ENCODE measurements at places on chromosomes 12 and 14.

DNA sequence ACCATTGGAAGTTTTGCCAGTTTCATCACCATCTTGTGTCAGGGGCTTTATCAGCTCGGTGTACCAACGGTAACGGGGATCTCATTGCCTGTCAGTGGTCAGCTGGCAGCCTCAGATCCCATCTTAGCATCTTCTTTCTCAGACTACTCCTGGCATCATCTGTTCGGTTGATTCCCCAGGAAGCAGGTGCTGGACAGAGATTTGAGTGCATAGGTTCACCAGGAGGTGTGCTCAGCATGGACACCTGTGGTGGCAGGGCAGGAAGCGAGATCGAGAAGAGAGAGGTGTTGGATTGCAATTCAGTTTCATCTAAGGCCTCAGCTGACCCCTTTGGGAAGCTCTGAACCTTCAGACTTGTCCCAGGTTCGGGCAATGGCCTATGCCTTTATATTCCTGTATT lies 76.0 kb downstream of the C12orf75 start:
- no peak for DNase-seq

- no peak for DNase-seq
Observed at GRCh38 chr12:14058717-14059116, 77.3 kb upstream of the GRIN2B start.

DNA sequence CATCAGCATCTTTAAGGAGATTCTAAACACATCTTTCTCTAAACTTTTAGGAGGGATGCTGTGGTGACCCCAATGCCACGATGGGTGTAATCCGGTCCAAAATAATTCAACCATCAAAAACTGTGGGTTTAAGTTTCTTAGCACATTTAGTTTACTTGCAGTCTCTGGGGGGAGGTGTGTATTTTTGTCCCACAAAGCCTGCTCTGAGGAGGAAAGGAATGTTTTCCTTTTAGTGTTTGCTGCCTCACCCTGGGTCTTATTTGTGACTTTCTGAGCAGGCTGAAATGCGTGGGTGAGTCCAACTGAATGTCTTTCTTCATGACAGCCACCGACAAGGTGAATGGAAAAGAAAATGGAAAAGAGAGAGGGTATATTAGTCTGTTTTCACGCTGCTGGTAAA lies 1324.7 kb downstream of the AACS start:
- DNase-seq = no peak

DNA sequence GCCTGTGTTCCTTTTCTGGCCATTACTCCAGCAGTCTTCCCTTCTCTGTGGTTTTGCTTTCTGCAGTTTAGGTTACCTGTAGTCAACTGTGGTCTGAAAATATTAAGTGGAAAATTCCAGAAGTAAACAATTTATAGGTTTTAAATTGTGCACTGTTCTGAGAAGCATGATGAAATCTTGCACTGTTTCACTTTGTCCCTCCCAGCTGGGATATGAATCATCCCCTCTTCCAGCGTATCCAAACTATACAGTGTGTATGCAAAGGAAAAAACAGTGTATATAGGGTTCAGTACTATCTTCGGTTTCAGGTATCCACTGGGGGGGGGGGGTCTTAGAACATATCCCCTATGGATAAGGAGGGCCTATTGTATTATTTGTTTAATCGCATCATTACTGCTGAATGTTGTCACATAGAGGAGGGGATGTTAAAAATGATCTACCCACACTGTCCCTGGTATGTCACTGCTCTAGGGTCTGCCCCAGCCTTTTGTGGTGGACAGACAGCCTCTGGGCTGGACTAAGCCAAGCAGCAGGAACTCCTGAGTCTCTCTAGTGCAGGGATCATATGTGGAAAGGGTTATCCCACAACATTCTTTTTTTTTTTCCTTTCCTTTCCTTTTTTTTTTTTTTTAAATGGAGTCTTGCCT lies 109.1 kb upstream of the MAX start:
- DNase-seq = no peak

DNA sequence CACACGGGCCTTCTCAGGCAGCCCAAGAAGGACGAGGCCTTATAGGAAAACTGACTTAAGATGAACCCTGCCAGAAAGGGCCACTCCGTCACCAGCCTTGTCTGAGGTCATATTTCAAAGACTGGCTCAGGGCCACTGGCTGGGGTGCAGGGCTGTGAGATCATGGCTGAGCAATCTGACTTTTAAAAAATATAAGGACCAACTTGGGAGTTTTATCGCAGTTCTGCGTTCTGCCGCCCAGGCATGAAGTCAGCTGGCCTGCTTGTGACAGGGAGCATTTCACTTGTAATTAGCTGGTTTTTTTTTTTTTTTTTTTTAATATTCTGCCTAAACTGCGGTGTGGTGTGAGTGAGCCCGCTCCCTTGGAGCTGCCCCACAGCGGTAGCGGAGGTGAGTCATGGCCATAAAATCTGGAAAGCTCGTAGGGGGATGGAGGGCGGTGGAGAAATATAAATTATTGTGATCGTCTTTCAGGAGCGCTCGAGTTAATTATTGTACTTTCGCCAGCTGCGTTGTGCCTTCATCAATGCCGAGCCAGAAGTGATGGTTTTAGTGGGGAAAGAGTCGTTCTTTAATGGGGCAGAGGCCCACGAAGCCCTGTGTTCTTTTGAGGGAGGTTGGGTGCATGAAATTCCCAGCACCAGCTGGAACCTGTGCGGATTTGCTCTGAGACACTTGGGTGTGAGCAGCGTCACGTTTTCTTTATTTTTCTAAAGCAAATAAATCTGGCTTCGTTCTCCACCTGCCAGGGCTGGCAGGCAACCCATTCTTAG lies 231.9 kb downstream of the C12orf75 start:
- DNase-seq = no peak

DNA sequence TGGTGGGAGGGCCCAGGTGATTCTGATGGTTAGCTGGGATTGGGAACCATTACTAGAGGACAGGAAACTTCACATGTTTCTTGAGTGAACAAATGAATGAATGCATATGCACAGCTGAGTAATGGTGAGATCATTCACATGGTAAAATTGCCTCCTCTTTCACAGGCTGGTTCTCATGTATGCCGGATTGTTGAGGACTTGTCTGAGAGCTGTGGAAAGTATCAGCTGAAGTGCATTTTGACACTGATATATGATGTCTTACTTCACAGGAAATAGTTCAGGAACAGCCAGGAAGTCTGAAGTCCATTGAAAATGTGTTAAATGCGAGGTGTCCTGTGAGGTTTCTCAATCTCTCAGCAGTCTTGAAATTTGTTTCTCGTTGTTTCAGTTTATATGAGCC lies 77.6 kb upstream of the DACT1 start:
- no peak for DNase-seq

DNA sequence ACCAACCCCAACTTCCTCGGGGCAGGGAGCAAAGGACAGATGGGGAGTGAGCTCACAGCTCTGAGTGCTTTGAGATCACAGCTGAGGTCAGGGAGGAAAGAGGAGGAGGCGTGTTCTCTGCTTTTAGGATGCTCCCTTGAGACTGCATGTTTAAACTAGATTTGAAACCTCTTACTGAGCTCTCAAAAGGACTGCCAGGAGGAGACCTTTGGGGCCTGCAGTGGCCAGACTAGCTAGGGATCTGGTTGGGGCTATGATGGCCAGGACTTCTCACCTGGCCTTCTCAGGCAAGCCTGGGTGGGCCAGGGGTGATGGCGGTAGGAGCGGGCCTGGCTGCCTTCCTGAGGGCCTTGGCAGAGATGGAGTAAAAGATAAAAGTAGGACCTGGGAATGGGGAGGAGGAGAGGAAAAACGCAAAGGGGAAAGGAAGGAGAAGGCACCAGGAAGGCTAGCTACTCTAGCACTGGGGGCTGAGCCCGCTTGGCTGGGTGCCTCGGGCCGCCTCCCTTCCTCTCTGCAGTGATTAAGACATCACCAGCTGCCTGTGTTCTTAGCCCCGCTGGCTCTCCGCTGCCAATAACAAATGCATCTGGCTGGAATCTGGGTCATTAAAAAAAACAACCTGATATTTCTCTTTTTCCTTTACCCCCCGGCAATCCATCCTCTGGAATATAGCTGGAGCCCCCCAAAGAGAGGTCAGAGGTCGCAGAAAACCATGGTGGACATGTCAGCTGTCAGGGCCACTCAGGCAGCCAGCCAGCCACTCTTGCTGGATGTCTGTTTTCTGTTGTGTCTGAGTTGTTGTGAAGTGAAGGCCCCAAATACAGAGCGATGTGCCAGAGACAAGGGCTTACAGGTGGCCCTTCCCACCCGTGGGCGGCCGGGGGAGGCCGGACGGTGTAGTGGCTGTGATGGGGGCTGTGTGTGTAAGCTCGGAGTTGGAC lies 141.3 kb downstream of the TSPAN9 start:
- DNase-seq = no peak

- no peak for DNase-seq
Observed at GRCh38 chr14:26856876-26857518, 259.2 kb upstream of the NOVA1 start.

GRCh38 chr14:37172024-37172869 lies at the start of gene SLC25A21:
Gene SLC25A21 (minus strand): TSS chr14:37172606.
- no peak for DNase-seq

DNA sequence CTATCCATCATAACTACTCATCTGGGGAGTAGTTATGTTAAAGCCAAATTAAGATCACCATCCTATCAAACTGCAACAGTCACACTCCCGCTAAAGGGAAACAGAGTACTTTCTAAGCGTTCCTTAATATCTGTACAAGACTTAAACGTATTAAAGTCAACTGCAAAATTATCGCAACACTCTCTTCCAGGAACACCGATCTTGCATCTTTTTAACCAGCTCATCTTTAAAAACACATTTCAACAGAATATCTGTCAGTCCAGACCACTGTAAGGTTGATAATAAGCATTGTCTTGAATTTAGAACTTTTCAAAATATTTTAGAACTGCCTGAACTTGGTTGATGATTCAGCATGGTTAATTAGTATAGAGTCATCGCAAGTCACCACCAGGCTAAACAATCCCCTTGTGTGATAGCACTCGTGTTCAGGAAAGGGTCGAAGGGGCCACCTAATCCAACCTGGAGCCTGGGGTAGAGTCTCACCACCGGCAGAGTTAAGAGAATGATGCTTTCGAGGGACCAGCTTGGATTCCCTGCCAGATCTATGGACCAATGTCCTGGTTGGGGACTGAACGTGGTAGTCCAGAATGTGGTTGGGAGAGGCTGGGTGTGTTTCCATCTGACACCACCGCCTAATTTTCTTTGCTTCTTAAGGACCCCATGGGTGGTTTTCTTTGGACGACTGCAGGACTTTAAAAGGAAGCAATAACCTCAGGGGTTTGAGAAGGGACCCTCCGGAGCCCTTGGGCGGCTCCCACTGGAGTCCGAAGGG lies 890 bp downstream of the SPTLC2 start:
- DNase-seq = no peak

DNA sequence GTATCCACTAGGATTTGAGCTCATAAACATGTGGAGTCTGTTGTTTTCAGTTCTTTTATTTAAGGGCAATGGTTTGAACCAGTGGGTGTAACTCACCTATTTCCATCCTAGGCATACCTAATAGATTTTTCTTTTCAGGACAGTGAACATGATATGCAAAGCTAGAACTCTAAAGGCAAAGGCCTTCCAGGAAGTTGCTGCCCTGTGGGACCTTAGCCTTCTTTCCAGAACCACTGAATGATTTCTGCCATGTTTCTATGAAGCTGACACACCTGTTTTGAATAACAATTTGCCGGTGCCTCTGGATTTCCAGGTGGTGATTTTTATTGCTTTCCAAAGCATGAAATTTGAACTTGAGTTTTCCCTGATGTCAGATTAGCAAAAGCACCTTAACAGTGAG lies 372.9 kb upstream of the FAR2 start:
- no peak for DNase-seq

GRCh38 chr14:24920265-24921075 lies 129.5 kb downstream of the STXBP6 start:
- no peak for DNase-seq

GRCh38 chr14:82223276-82223675 lies 689.6 kb upstream of the SEL1L start:
- no peak for DNase-seq

DNA sequence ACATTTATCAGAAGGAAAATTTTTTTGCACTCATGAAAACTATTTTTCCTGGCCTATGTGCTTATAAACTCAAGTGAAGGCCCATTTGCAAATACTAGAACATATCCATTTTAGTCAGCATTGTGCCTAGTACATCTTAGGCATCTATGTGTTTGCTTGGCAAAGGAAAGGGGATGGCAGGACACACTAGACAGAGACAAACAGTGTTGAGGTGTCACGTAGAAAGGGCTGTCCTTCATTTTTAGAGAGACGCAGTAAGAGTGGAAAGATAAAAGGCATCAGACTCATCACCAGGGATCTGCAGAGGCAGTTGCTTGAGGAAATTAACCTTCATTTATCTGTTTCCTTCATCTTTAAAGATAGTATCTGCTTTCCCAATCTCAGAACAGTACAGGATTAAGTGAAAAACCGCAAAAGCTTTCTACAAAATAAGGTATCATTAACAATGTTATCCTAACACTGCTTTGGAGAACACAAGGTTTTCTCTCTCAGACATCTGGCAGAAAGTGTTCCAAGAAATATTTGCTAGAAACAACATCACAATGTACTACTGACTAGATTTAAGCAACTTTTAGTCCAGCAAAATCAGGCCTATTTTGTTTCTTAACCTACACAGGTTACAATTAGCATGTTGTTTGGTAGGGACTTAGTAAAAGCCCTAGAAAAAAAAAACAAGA lies 2.0 kb downstream of the YBX3 start:
- DNase-seq = no peak

DNA sequence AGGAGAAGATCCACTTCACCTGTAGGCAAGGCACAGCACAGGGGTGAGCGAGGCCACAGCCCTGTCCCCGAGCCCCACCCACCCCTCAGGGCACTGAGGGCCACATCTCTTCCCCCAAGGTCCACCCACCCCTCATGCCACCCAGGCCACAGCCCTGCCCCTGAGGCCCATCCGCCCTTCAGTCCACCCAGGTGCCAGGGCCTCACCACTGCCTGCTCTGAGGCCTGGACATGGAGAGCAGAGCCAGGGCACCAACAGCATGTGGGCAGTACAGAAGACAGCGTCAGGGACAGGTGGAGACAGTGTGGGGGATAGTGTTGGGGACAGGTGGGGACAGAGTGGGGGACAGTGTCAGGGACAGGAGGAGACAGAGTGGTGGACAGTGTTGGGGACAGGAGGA lies 138.3 kb downstream of the TMEM121 start:
- DNase-seq = no peak

DNA sequence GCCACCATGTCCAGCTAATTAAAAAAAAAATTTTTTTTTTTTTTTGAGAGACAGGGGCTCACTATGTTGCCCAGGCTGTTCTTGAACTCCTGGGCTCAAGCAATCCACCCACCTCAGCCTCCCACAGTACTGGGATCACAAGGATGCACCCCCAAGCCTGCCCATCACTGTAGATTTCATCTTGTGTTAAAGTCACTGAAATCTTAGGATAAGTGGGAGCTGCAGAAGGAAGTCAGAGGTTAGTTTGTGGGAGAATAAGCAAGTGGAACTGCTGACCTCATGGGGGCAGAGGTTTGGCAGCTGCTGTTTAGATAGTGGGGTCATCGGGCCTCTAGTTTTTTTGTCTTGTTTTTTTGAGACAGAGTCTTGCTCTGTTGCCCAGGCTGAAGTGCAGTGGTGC lies 59.7 kb upstream of the MAX start:
- DNase-seq = no peak

DNA sequence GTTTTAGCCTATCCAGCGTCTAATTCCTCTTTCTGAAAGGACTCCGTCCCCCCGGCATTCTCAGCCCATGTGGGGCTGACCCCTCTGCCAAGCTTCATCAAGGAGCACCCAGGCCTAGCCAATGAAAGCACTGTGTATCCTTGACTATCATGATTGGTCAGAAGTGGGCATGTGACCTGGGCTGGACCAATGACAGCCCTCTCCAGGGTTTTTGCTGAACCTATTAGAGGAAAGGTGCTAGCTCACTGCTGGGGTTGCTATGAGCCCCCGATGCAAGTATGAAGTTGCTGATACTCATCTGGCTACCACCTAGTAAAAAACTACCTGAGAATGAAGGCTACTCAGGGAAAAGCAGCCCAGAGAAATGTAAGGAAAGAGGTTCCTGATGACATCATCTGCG lies 68.1 kb downstream of the LRRC74A start:
- DNase-seq = no peak

Data from central memory CD8-positive, alpha-beta T cell (primary cell).